ENCODE measurements at places on chromosomes 5 and 9.

- no peak for DNase-seq
Observed at GRCh38 chr5:39282561-39282960, 63.2 kb upstream of the FYB1 start.

GRCh38 chr9:129187042-129187441 is 9.0 kb upstream of the IER5L start:
- no peak for DNase-seq

DNA sequence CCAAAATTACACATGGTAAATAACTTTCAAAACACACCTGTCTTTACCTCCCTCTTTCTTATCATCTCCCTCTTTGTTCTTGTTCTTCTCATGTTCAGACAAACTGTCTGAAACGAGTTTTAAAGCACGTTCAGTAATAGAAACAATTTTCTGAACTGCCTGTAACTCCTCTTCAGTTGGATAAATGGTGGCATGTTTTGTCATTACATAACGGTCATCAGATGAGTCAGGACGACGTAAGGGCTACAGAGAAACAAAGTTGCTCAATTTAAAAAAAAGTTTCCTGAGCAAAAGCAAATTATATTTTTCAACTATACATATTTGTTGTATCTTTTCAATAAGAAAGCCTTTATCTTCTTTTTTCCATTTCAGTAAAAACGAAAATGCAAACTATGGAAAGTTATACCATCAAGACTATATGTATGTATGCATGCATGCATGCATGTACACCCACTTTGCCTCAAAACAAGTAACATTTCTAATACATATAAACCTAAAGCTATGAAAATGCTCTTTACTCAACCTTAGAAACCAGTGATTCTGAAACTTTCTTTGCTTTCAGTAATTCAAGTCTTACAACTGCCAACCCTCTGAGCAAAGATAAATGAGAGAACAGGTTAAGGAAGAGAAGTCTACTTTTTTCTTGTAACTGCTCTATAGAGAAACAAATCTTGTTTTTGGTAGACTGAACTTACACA is 56.0 kb downstream of the ZFR start:
- DNase-seq: peak; percentile 44

DNA sequence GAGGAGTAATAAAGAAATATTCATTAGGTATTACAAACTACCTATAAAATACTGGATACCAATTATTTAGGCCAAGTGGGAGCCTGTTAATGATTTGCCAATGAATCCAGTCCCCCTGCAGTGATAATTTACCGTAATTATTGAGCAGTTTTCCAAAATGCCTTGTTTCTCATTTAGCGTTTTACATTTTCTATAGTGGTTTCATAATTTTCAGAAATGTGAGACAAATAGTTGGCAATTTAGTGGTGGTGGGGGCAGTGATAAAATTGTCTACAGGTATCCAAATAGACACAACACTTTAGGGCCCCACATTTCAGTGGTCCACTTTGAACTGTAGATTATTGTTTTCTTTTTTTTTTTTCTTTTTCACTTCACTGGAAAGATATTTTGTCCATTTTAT is 27.3 kb upstream of the ALDH1A1 start:
- no peak for DNase-seq

- DNase-seq: no peak
Observed at GRCh38 chr5:143204474-143205246, 198.8 kb downstream of the NR3C1 start.

- DNase-seq: no peak
Observed at GRCh38 chr9:123948286-123948685, 18.4 kb upstream of the DENND1A start.

GRCh38 chr5:132215329-132215728 is 12.3 kb downstream of the P4HA2 start:
- DNase-seq: peak; percentile 100

GRCh38 chr5:108623826-108624225 is 123.9 kb upstream of the FER start:
- DNase-seq: no peak

- DNase-seq: no peak
Observed at GRCh38 chr5:1923766-1924165, 41.0 kb upstream of the IRX4 start.

DNA sequence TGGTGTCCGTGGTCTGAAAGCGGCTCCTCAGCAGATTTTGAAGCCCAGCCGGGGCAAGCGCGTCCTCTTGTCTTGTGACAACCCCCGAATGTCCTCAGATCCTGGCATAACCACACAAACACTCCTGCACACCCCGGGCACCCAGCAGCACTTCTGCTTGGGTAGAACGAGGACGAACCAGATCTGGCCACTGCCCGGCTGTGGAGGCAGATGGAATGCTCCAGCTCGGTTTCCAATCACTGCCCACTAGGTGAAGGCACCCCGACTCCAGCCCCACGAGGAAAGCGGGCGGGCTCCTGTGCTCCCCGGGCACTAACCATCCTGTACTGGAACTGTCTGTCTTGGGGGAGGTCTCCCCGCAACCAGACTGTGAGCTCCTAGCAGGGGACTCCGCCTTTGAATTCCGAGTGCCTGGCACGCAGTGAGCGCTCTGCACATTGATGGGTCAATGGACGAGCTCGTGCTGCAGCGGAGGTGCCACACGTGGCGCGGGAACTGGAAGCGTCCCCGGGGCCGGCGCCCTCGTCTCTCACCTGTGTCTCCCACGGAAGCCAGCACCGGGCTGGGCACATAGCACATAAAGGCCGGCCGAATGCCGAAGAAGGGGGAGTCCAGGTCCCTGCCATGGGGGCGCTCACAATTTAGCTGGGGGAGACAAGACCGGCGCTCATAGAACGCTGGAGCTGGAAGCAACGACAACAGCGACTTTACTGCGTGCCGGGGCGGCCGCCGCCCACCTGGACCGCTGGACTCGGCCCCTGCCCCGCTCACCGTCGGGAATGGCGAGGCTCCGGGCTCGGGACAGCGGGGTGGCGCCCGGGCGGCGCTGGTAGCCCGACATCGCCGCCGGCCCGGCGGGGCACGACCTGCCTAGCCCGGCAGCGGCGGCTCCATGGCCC is 608 bp downstream of the ENTR1 start:
- DNase-seq: peak; percentile 69

DNA sequence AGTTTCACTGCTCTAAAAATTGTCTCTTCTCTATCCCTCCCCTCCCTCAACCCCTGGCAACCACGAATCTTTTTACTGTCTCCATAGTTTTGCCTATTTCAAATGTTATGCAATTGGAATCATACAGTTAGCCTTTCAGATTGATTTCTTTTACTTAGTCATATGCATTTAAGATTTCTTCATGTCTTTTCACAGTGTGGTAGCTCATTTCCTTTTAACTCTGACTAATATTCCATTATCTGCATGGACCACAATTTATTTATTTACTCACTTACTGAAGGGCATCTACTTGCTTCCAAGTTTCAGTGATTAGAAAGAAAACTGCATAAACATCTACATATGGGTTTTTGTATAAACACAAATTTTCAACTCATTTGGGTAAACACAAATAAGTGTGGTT is 372.3 kb downstream of the CDH18 start:
- DNase-seq: no peak

- no peak for DNase-seq
Observed at GRCh38 chr5:37831821-37832534, 7.9 kb downstream of the GDNF start.

DNA sequence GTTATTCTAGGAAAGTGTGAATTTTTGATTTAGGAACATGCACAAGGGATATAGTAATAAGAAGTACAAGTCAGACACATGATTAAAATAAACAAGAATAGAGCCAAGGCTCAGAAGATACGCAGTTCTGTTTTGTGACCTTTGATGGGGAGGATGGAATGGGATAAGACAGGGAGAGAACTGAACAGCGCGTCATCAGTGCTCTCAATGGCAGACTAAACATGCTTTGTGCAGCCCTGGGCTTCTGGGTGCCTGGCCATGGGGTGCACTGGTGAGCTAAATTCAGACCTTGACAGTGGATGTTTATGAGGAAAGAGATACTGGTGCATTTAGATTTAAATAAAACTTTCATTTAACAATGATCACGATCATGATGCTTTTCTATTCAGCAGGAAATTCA is 309.7 kb downstream of the ARHGEF28 start:
- no peak for DNase-seq

GRCh38 chr5:30505014-30505886 is 688.2 kb upstream of the CDH6 start:
- DNase-seq: no peak

- no peak for DNase-seq
Observed at GRCh38 chr9:90020276-90020871, 415.6 kb downstream of the GADD45G start.

- DNase-seq: no peak
Observed at GRCh38 chr9:93124793-93125192, 9.3 kb downstream of the NINJ1 start.

DNA sequence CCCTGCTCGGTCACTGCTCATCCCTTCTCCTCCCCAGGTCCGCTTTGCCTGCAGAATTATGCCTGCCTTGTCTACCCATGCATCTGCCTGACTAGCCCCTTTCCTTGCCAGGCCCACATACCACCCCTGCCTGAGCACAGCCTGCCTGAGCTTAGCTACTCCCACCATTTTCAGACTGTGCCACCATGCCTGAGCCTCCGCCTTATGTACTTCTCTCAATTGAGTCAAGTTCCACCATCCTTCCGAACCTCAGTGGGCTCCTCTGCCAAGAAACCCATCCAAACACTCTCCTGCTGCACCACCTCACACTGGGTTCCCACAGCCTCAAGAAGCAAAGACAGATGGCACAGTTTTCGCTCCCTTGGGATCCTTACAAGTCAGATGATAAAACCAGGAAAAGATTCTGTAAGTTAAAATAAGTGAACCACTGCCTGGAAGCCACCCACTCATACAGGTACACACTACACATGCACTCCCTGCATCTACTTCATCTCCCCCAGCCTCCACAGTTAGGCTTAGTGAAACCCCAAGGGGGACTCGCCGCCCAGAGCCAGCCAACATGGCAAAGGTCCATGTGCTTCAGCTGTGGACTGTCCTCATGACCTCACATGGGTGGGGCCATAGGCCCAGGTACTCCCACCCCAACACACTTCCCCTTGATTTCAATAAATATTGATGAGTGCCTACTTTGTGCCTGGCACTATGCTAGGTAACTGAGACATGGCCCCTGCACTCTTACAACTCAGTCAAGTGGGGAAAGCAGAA is 23.1 kb downstream of the P4HA2 start:
- DNase-seq: no peak

GRCh38 chr9:14212077-14212476 is 101.9 kb downstream of the NFIB start:
- DNase-seq: no peak

GRCh38 chr9:114226246-114227055 is 71.1 kb downstream of the COL27A1 start:
- no peak for DNase-seq

DNA sequence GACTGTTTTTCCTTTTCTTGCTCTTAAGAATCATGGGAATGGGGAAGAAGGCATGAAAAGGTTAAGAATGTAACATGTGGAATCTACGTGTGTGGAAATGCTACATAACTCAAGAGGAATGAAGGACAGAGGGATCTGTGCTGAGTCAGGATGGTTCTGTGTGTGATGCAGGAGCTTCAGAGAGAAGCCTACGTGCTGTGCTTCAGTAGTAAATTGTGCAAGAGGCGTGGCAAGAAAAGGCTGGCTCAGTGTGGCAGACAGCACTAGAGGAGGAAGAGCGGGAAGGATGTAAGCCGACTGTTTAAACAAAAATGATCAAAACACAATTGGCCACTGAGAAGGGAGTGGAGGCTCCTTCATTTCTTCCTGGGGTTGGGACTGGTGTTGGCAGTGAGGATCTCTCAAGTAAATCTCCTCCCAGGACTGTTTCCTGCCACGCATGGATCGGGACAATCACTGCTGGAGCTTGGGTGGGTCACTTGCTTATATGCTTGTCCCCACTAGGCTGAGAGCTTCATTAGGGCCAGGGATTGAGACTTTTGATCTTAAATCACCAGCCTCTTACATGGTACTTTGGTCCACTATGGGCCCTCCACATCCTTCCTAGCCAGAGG is 59.4 kb upstream of the BASP1 start:
- DNase-seq: peak; percentile 94

GRCh38 chr5:178174456-178174855 is 12.7 kb downstream of the GMCL2 start:
- DNase-seq: no peak

DNA sequence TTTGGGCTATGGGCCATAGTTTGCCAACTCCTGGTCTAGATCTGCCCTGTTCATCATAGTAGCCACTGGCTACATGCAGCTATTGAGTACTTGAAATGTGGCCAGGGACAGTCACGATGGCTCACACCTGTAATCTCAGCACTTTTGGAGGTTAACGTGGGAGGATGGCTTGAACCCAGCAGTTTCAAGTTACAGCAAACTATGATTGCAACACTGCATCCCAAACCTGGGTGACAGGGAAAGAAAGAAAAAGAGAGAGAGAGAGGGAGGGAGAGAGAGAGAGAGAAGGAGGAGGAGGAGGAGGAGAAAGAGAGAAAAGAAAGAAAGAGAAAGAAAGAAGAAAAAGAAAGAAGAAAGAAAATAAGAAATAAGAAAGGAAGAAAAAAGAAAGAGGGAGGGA is 5.1 kb upstream of the GMCL2 start:
- DNase-seq: no peak

DNA sequence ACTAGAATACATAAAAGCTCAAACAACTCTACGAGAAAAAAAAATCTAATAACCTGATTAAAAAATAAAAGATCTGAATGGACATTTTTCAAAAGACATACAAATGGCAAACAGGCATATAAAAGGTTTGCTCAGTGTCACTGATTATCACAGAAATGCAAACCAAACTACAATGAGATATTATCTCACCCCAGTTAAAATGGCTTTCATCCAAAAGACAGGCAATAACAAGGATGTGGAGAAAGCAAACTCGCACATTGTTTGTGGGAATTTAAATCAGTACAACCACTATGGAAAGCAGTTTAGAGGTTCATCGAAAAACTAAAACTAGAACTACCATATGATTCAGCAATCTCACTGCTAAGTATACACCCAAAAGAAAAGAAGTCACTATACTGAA is 20.8 kb downstream of the UGT3A2 start:
- no peak for DNase-seq

DNA sequence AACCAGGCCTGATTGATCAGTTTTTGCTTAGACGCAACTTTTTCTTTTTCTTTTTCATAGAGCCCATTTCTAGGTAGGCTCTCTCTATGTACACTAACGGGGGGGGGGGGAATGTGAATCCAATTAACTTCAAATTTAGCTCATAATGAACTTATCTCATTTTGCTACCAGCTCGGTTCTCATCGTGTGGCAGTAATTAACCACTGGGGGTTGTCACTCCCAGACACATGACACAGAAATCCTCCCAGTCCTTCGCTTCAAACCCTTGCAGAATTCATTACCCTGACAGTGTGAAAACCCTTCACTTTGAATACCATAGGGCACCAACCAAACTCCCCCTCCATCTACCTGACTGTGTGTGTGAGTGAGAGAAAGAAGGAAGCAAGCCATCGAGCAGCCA is 144.2 kb downstream of the PAX5 start:
- no peak for DNase-seq

- peak; percentile 21 for DNase-seq
Observed at GRCh38 chr5:73825736-73826135, 199.7 kb downstream of the ARHGEF28 start.

DNA sequence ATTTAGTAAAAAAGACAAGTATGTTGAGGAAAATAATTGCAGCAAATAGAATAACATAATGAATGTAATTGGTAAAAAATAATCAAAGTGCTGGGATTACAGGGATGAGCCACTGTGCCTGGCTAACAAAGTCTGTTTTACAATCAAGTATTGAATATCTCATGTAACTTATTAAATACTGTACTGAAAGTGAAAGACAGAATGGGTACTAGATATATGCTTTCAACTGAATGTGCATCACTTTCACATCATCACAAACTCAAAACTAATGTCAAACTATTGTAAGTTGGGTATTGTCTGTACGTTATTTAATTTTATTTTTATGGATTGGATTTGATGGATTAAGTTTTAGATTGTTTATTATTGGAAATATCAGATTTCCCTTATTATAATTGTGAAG is 58.9 kb downstream of the LURAP1L start:
- DNase-seq: no peak
